ENCODE measurements at places on chromosomes 12 and 14.

DNA sequence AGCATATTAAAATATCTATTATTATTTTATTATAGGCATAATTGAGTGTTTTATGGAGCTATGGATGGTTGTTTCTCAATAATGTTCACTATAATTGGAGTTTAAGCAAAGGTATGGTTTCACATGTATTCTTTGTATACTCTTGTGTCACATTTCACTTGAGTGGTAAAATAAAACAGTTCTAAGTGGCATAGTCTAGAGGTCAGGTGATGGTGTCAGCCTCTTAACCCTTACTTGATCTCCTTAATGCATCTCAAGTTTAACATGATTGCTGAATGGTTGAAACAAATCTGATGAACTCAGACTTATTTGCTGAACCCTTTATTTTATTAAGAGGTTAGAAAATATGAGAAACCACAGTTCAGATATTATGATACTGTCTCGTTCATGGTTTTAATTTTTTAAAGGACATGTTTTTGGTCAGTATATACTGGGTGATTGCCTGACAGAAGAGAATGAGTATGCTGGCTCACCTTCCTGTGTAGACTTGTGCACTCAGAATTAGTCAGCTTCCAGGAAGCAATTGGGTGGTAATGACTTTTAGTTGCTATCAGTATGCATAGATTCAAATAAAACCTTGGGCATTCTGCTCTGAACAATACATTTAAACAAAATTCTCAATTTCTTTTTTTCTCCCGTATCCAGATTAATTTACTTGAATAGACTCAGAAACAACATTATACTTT, 464.6 kb downstream of the PCNX1 start:
- no peak for DNase-seq

DNA sequence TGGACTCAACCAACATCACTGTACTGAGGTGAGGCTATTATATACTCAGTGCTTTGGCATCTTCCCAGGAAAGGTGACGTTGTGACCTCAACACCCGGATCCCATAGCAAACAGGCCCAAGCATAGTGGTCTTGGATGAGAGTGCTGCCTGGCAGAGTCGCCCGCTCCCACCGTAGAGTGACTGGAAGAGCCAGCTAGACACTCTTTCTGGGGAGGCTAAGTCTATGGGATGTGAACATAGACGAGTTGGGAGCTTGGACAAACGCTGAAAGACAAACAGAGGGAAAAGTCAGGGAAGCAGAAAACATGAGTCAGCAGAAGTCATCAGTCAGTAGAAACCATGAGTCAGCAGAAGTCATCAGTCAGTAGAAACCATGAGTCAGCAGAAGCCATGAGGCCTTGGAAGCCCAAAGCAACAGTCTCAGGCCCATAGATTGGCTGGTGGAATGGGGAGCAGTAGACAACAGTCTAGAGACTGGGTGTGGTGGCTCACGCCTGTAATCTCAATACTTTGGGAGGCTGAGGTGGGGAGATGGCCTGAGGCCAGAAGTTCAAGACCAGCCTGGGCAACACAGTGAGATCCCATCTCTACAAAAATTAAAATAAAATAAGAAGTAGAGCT, 66.4 kb upstream of the MAP1LC3B2 start:
- DNase-seq: no peak

- DNase-seq: no peak
Measured at GRCh38 chr14:22502007-22502406, 87.0 kb downstream of the DAD1 start.

DNA sequence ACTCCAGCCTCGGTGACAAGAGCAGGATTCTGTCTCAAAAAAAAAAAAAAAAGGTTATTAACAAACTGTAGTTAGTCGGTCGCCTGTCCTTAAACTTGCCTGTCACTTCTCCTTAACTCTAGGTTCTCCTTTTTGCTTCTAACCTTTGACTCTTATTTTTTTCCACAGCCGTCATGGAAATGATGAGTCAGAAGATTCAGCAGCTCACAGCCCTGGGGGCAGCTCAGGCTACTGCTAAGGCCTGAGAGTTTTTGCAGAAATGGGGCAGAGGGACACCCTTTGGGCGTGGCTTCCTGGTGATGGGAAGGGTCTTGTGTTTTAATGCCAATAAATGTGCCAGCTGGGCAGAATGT, 418 bp upstream of the MYG1 start:
- DNase-seq: peak; percentile 24

GRCh38 chr12:38892087-38892786, 13.2 kb downstream of the CPNE8 start:
- no peak for DNase-seq

DNA sequence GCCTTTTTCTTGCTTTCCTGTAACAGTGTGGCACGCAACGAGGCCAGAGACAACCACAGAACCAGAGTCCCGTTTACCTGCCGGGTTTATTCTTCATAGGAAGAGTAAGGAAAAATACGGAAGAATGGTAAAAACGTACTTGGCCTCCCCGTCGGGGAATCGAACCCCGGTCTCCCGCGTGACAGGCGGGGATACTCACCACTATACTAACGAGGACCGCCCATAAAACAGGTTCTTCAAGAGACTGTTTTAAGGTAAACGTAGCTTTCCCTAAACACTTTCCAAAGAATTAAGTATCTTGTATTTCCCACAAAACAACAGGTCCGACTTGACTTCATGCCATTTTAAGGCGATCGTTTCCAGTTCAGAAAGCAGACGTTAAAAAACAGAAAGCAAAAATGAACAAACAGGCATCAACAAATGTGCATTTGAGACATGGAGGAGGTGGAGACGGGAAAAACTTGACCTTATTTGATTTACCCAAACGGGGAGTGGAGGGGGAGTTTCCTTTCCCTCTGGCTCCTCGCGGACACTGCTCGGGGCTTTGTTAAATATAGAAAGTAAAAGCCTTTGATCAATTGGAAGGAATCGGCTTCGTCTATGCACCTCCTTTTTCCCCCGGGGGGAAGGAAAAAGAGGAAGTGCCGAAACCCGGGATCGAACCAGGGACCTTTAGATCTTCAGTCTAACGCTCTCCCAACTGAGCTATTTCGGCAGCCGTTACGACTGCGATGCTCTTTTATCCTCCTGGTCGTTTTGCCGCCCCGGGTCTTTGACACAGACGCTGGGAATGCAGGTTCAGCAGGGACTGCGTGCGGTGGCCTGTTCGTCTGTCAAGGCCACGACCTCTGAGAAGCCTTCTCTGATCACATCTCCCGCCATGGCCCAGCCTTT, 13.0 kb upstream of the UBC start:
- peak; percentile 85 for DNase-seq

DNA sequence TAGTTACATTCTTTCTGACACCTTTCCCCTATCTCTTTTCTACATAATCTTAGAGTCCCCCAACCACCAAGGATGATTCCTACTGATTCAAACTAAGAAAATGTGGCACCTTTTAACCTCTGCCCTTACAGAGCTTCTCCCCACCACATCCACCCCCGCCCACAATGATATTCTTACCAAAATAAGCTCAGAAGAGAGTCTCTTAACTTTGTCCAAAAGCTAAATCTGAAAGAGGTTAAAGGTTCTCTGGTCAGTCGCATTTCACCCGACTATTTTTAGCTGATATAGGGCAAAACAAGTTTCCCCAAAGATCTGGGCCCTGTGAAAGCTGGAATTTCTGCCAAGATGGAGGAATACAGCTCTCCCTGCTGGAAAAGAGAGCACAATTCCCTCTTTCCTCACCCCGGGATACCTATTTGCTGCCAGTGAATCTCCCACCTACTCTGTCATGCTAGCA, 128.6 kb downstream of the ZFP36L1 start:
- DNase-seq: no peak

- DNase-seq: no peak
Measured at GRCh38 chr12:34604227-34604626, 581.9 kb downstream of the ALG10 start.

- DNase-seq: peak; percentile 15
Measured at GRCh38 chr12:123696646-123697045, 15.5 kb upstream of the ATP6V0A2 start.

GRCh38 chr12:2329661-2330210, 276.9 kb downstream of the CACNA1C start:
- DNase-seq: no peak
